EL (cell line): ENCODE measurements at places on chromosomes 2 and 18.

GRCh38 chr18:7608781-7609201, 41.7 kb downstream of the PTPRM start:
- DNase-seq, result peak; percentile 71

DNA sequence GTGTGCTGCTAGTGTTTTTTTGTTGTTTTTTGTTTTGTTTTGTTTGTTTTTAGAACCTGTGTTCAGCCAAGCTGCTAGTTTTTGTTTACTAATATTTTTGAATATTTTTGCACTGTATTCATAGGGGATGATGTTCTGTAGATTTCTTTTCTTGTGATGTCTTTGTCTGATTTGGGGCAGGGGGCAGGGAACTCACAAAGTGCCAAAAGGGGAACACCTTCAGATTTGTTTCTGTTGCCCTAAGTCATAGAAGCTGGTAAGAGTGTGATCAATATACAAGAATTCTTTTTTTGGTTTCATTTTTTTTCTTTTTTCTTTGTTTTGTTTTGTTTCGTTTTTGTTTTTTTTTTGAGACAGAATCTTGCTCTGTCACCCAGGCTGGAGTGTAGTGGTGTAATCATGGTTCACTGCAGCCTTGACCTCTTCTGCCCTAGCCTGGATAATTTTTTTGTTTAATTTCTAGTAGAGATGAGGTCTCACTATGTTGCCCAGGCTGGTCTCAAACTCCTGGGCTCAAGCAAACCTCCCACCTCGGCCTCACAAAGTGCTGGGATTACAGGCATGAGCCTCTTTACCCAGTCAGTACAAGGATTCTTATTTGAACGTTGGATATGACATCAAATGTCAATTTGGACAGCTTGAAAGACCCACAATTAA, 30.7 kb downstream of the TCF23 start:
- DNase-seq, result no peak

GRCh38 chr2:238790126-238790832, 57.6 kb upstream of the TWIST2 start:
- peak; percentile 70 for DNase-seq

DNA sequence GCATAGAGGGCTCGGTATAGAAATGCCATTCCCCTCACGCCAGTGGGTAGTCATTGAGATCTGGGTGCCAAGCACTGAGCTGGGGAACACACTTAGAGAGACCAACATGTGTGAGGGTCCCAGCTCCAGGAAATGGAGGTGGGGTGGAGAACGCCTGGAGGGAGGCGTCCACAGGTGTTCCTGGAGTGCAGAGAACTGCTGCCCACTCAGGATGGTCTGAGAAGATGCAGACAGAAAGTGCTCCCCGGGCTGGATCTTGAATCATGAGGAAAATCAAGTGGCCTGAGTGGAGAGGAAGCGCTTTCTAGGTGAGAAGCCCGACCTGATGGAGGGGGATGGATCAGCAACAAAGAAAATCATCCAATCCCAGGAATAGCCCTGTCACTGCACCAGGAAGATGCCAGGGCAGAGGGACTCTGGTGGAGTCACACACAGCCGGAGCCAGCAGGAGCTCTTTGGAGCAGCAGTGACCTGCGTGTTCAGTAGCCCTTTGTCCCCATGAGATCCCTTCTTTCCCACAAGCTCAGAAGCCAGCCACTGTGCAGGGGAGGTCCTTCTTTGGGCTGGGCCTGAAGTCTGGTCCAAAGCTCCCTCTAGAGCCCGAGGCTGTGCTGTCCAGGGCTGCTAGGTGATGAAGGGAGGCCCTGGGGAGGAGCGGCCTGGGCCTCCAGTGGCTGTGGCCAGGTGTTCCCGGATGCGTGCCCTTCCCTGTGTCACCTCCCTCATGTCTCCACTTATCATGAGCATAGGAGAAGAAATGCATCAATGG, 112.3 kb downstream of the RNF144A start:
- no peak for DNase-seq

- DNase-seq, result no peak
These were observed 44.9 kb downstream of the ZBTB14 start for GRCh38 chr18:5250603-5251002.

DNA sequence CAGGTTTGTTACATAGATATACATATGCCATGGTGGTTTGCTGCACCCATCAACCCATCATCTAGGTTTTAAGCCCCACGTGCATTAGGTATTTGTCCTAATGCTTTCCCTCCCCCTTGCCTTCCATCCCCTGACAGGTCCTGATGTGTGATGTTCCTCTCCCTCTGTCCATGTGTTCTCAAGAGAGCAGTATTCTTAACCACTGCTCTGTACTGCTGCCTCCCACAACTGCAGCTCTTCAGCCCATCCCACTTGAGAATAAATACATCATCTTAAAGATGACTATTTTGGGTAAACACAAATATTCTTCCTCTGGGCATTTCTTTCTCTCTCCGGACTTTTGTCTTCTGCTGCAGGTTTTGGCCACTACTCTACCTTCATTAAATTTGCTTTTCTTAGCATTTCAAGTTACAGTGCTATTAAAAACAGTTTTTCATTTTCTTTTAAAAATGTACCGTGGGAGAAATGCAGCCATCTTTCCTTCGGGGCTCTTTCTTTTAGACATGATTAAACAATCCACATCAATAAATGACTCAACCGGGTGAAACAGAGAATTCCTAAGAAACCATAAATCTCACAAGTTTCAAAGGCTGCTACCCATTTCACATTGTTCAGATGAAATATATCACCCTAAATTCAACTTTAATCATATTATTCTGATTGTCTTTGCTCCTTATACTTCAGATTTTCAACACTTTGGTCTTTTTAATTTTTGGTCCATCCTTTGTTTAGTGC, 323.4 kb downstream of the GALNT13 start:
- no peak for DNase-seq

GRCh38 chr2:10452312-10452711, 4.2 kb upstream of the ODC1 start:
- DNase-seq, result peak; percentile 92

GRCh38 chr2:69499966-69500365, 62.7 kb upstream of the NFU1 start:
- DNase-seq, result no peak

DNA sequence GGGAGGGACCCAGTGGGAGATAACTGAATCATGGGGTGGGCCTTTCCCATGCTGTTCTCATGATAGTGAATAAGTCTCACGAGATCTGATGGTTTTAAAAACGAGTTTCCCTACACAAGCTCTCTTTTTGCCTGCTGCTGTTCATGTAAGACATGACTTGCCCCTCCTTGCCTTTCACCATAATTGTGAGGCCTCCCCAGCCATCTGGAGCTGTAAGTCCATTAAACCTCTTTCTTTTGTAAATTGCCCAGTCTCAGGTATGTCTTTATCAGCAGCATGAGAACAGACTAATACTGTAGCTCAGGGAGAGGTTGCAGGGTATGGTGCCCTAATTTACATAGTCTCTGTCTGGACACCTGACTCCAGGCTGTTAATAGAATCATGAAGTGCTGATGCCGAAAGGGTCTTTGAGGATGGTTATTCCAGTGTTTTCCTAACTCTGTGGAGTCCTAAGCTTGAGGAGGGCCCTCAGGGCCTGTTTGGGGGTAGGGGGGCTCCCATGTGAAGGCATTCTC, 343.2 kb downstream of the ALK start:
- DNase-seq, result no peak

DNA sequence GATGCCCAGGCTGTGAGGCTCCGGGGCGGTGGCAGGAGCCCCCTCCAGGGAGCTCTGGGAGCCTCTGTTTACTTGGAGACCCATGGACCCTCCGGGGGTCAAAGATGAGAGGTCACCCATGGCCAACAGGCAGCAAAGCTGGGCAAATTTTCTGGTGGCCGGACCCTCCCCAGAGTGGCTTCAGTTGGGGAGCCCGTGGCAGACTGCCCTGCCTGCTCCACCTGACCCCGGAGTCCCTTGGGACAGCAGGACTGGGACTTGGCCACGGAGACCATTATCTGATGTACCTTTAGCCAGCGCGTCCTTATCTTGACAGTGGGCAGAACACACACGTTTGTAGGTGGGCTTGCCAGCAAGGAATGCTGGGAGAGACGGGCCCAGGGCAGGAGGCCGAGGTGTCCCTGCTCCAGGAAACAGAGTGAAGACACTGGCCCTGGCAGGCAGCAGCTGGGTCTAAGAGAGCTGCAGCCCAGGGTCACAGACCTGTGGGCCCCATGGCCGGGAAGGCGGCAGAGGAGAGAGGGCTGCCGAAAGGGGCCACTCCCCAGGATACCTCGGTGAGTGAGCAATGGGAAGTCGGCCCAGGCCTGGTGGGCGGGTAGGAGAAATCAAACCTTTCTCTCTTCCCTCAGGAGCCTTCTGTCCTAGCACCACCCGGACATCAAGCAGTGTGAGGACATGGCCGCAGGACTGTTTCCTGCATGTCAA, at the start of the genes ABCG5 and ABCG8:
ABCG5 (minus strand) TSS at position 280 of the 708 bp plus-strand sequence; CDS start at position 120, 160 bp downstream.
ABCG8 (plus strand) TSS at position 412 of the 708 bp plus-strand sequence; CDS start at position 495, 83 bp downstream.
- DNase-seq, result no peak

DNA sequence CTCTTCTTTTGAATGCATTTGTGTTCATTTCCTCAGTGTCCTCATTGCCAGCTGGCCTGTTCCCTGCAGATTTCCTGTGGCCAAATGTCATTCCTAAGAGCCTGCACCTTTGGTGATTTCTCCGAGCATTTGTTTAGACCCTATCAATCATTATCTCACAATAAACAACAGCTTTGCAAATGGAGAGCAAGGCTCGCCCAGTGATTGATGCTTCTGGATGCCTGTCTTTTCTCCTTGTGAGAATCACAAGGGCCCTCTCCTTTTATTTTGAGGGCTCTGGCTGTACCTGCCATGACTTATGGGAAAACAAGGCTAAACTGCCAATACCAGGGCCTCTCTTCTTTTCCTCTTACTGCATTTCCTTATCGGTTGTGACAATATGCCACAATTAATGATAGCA, 1454.4 kb upstream of the CELF4 start:
- DNase-seq, result no peak

DNA sequence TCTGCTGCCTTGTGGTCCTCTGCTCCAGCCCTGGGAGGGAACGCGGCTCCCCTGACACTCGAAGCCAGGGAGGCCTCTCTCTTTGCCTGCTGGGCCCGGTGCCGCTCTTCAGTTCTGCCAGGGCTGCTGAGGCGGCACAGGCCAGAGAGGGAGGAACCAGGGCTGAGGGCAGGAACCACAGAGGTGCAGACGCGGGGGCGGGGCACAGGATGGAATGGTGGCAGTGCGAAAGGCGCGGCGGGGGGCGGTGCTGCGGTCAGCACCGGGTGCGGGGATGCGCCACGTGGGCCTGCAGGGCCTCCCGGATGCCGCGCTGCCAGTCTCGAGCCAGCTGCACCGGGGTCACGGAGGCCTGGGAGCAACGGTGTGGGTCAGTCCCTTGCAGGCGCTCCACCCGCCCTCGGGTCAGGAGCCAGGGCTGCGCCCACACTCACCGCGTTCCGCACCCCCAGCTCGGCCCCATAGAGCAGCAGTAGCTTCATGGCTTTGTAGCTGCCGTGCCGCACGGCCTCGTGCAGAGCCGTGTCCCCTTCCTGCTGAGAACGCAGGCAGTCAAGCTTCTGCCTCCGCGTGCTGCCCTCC, 4.4 kb downstream of the ANKRD23 start:
- DNase-seq, result no peak

- DNase-seq, result no peak
These were observed 46.6 kb downstream of the HDAC4 start for GRCh38 chr2:239354132-239354790.

GRCh38 chr2:225037415-225038230, 4.6 kb downstream of the DOCK10 start:
- DNase-seq, result no peak
